ENCODE measurements at places on chromosomes 16 and 17.

DNA sequence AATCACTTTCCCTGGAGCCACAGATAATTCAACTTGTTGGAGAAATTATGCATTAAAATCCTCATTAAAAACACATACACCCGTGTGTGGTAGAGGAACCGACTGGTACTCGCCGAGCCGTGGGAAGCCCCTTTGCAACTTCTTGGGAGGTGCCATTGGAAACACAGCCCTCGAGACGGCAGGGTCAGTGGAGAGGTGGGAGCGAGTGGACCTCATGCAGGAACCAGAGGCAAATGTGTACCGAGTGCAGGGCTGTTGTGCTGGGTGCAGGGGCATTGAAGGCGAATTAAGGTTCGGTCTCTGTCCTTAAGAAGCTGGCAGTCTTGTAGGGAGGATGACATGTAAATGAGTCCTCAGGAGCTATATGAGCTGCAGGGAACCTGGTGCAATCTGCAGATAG is 318.3 kb downstream of the CPPED1 start:
- DNase-seq: no peak

DNA sequence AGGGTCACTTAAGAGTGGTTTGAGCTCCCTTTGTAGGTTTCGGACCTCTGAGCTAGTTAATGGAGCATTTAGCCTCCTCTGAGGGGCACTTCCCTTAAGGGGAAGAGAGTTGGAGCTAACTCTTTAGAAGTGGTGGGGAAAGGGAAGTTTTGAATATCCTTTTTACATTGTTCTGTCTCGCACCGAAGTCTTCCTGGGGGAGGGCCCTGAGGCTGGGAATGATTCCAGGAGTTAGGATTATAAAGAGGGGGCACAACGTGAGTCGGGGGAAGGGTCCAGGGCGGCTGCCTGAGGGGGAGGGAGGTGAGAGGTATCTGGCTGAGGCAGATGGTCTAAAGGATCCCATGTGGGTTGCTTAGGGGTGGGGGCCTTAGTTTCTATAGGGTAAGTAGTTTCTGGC is 32.3 kb downstream of the SEC14L1 start:
- DNase-seq: no peak

- no peak for DNase-seq
These were observed 60.8 kb downstream of the TEX14 start for GRCh38 chr17:58630883-58631522.

GRCh38 chr17:58564971-58565370 is 50.5 kb upstream of the MTMR4 start:
- no peak for DNase-seq

DNA sequence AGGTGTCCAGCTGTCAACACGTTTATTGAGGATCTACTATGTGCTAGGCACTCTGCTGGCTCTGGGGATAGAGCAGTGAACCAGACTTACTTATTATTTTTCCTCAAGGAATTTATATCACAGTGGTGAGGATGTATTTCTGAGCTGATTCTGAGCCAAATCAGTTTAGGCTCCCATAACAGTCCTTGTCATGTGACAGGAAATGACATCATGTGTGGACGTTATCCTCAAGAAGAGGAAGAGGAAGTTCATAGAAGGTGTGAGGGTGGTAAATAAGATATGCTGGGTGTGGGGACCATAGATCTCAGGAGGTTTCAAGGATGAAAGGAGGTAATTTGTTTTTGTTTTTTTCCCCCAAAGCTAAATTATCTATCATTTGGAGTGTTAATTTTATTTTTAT is 873.5 kb upstream of the EEF2KMT start:
- DNase-seq: no peak

- DNase-seq: no peak
These were observed 15.8 kb upstream of the CCL5 start for GRCh38 chr17:35895636-35896587.

DNA sequence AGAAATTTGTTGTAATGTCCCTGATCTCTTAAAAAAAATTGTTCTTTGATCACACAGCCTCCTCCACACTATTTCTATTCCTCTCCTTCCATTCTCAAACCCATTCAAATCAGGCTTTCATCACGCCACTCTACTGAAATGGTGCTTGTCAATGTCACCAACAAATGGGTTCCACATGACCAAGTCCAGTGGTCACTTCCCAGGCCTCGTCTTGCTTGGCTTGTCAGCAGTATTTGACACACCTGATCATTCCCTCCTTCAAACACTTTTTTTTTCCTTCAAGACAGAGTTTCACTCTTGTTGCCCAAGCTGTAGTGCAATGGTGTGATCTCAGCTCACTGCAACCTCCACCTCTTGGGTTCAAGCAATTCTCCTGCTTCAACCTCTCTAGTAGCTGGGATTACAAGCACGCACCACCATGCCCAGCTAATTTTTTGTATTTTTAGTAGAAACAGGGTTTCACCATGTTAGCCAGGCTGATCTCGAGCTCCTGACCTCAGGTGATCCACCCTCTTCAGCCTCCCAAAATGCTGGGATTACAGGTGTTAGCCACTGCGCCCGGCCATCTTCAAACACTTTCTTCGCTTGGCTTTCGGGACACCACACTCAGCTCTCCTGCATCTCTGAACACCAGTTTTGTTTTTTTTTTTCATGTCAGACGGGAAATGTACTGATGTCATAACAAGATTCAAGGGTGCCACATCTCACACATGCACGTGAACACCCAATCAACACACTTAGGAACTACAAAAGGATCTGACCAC is 18.3 kb downstream of the NQO1 start:
- DNase-seq: no peak

DNA sequence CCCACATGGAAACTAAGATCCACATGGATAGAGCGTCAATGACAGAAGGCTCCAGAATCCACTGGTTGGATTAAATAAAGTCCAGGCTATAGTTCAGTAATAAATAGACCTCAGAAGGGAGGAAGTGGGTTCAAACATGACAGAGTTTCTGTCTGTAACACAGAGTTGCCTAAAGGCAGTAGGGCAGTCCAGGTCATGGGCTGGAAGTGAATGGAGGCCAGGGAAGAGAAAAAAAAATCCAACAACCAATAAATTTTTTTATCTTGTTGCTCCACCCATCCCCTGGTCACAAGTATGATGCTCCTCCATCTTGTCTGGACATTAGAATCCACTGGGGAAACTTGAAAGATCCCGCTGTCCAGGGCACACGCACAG is 92.4 kb downstream of the RGS9 start:
- no peak for DNase-seq

DNA sequence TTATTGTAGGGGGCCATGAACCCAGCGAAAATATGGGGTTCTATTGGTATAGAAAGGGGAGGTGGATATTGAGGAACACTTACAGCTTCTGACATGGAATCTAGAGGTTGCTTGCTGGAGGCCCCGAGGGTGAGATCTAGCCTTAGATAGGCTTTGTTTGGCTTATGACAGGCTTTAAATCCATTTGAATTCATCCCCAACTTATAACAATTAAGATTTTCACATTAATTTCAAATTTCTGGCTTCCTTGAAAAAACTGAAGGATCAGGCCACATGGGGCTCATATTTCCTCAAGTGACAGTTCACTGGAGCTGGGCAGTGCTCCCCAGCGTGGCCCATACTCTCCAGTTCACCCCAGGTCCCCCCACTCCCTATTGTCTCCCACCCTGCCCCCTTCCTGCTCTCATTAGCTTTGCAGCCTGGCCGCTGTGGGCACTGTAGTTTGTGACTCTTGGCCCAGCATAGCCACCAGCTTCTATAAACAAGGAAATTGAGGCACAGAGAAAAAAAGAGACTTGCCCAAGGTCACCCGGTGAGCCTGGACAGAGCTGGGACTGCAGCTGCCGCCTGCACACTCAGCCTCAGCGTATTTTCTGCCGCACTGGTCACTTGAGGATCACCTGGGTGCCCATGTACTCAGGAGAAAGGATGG is 19.8 kb upstream of the ADGRG1 start:
- DNase-seq: no peak

DNA sequence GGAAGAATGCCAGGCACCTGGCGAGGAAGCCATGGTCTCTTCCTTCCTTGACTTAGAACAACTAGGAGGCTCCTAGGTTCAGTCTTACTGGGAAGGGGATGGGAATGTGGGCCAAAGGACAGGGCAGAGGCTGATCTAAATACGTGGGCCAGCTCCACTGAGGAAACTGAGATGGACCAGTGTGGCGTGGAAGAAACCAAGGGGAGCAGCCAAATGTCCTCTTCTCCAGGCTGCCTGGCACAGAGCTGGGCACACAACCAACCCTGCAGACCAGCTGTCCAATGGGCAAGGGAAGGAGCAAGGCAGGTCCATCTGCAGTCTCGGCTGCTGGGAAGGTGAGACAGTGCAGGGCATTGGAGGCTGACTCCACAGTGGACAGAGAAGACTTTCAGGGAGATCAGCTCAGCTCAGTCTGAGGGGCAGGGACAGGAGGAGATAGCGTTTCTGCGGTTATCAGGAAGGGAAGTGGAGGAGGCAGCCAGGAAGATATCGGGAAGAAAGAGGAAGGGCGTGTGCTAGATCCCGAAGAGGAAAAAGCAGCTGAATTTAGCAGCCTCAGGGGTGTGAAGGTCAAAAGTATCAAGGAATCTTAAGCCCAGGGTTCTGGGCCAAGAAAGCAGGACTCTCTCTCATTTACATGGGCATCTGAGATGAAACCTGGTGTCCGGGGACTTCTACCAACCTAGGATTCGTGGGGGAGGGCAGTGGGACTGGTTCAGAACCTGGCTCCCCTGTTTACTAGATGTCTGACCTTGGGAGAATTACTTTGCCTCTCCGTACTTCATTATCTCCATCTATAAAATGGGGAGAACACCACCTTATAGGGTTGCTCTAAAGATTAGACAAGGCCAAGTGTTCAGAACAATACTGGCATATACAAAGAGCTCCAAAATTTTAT is 1.8 kb downstream of the KIFC3 start:
- DNase-seq: no peak

DNA sequence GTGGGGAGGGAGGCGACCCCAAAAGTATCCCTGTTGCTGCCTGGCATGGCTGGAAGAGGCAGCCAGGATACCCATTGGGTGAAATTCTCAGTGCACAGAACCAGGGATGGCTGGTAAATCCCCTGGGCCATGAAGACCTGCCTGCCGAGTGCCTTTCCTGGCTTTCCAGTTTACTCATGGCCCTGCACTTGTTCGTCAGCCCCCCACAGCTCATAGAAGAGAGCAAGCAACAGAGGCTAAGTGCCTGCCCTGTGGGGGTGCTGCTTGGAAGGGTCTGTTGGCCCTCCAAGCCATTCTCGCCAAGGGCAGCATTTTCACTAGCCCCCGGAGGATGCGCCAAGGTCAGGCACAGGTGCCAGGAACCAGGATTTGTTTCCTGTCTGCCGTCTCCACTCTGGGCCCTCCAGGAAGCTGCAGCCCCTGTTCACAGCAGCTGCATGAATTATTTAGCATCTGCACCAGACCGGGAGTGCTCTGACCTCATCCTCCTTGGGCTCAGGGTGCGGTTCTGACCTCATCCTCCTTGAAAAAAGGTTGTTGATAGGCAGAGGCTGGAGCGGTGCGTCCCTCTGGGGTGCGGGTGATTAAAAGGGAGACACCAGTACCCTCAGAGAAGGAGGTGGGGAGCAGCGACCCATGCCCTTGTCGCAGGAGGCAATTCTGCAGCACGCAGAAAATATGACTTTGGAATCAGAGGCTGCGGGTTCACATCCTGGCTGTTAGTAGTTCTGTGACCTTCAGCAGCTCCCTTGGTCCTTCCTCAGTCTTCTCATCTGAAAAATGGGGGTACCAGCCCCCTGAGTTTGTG is 14.2 kb upstream of the CD300A start:
- DNase-seq: no peak

- DNase-seq: no peak
These were observed 14.8 kb upstream of the ZFP90 start for GRCh38 chr16:68524069-68524820.

DNA sequence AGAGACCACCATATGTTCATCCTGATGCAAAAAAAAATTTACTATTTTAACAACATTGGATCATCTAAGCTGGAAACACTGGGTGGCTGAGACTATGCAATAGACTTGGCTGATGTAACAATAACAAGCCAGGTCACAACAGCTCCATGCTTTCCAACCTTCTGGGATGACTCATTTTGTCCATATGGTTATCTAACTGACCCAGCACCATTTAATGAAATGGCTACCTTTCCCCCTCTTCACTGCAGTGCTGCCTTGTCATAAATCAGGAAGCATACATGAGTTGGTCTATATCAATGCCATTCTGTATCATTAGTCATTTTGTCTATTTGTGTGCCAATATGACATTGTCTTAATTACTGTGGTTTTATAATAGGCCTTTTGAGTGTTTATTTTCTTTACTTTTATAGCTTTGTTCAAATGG is 217.6 kb upstream of the KCNJ16 start:
- DNase-seq: no peak

- DNase-seq: no peak
These were observed 1001.6 kb upstream of the CDH8 start for GRCh38 chr16:63037761-63038396.

DNA sequence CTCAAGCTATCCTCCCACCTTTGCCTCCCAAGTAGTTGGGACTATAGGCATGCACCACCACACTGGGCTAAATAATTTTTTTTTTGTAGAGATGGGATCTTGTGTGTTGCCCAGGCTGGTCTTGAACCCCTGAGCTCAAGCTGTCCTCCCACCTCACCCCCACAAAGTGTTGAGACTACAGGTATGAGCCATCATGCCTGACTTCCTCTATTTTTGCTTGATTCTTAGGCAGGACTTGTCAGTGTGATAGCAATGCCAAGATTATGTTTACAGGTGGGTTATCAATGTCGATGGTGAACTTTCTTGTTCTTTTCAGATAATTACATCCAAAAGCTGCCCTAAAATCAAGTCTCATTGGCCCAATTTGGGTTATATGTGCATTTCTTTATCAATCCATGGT is 96.9 kb downstream of the HS3ST4 start:
- no peak for DNase-seq

DNA sequence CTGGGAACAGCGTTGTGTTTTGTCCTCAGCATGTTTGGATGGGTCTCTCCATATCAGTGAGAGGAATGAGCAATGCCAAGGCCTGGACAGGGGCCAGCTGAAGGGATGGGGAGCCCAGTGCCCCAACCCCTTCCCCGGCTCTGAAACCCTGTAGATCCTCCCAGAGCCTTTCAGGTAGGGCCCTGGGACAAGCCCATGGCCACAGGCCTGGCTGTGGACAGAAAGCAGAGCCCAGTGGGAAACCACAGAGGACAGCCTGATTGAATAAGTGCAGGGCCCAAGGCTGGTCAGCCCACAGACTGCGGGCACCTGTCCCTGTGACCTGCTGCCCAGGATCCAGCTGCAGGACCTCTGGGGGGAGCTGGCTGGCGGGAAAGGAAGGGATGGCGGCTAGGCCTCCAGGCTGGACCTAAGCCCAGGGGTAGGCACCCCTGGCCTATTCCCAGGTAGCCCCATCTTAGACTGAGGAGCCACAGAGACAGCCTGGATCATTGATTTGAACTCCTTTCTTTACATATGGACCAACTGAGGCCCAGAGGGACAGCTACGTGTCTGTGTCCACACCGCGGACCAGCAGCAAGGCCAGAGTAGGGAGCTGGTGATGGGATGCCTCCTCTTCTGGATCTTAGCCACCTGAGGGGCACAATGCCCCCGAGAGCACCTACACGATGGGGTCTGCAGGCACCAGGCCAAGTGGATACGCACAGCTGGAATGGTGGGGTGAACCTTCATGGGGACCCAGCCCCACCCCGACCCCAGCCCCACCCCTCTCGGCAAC is 1.3 kb downstream of the CCDC102A start:
- DNase-seq: no peak

Data from NCI-H1436 treated with DMSO at 0.1 percent for 48 hours (cell line).